ENCODE measurements at places on chromosomes 4 and X.

- no peaks in the 10 kb centered on the region for H3K27me3 ChIP-seq
- no peak overlapping the region for H3K4me3 ChIP-seq
- no peak overlapping the region for H3K27ac ChIP-seq
- no peaks in the 10 kb centered on the region for H3K36me3 ChIP-seq
Observed at GRCh38 chr4:124636788-124637187, 75.7 kb downstream of the ANKRD50 start.

DNA sequence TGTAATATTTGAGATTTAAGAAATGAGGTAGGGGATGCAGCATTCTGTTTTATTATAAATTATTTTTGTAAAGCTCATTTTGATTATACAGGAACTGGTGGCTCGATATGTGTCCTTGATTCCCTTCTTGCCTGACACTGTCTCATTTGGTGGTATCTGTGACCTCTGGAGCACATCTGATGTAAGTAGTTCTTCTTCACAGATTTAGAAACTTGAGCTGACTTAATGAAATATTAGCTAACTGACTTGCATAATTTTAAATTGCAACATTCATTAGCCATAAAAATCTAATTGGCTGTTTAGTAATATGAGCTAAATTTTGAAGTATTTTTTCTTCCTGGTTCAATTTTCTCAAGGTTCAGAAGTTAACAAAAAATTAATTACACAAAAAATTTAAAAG, 69.1 kb downstream of the FBXL5 start:
- no peak overlapping the region for H3K27ac ChIP-seq
- DNase-seq, result no peak
- no peaks in the 10 kb centered on the region for H3K27me3 ChIP-seq
- no peaks in the 10 kb centered on the region for H3K4me1 ChIP-seq

- no peaks in the 10 kb centered on the region for H3K36me3 ChIP-seq
- DNase-seq, result no peak
- no peaks in the 10 kb centered on the region for H3K27me3 ChIP-seq
- no peak overlapping the region for H3K4me3 ChIP-seq
- no peak overlapping the region for H3K27ac ChIP-seq
Observed at GRCh38 chr4:105936901-105937300, 41.6 kb downstream of the NPNT start.

DNA sequence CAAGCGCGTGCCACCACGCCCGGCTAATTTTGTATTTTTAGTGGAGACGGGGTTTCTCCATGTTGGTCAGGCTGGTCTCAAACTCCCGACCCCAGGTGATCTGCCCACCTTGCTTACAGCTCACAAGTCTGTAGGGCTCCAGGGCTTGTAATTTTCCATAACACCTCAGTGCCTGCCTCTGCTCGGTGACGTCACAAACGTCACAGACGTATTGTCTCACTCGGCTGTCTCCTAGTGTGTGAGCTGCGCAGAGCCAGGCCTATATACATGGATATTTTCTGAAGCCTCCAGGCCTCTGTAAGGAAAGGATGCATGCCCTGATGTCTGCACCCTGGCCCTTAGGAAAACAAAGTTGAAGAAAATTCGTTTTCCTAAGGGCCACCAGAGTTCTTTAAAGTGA, 8.6 kb upstream of the NKRF start:
- H3K4me1 ChIP-seq, result no peaks in the 10 kb centered on the region
- no peaks in the 10 kb centered on the region for H3K36me3 ChIP-seq
- DNase-seq, result no peak
- H3K27me3 ChIP-seq, result no peaks in the 10 kb centered on the region

DNA sequence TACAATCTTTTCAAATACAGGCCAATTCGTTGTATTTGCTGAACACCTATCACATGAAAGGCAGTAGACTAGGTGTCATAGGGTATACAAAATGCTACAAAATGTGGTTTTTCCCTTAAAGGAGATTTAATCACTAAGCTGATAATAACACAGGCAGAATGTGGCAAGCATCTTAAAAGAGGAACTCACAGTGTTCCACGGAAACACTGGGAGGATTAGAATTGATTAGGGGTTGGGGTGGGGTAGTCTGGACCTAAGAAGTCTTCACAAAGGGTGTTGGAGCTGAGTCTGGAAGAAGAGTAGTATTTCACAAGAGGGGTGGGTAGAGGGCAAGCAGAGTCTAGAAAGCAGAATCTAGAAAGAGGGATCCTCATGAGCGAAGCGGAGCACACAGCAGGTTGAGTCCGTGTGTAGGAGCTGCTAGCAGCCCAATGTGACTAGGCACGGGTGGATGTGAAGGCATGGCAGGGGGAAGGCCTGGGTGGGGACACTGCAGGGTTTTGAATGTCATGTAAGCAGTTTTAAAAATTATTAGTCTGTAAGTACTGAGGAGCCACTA, 123.6 kb downstream of the MGST2 start:
- H3K36me3 ChIP-seq, result no peaks in the 10 kb centered on the region
- no peaks in the 10 kb centered on the region for H3K4me1 ChIP-seq
- no peak overlapping the region for H3K4me3 ChIP-seq
- no peak for DNase-seq
- H3K27ac ChIP-seq, result no peak overlapping the region

DNA sequence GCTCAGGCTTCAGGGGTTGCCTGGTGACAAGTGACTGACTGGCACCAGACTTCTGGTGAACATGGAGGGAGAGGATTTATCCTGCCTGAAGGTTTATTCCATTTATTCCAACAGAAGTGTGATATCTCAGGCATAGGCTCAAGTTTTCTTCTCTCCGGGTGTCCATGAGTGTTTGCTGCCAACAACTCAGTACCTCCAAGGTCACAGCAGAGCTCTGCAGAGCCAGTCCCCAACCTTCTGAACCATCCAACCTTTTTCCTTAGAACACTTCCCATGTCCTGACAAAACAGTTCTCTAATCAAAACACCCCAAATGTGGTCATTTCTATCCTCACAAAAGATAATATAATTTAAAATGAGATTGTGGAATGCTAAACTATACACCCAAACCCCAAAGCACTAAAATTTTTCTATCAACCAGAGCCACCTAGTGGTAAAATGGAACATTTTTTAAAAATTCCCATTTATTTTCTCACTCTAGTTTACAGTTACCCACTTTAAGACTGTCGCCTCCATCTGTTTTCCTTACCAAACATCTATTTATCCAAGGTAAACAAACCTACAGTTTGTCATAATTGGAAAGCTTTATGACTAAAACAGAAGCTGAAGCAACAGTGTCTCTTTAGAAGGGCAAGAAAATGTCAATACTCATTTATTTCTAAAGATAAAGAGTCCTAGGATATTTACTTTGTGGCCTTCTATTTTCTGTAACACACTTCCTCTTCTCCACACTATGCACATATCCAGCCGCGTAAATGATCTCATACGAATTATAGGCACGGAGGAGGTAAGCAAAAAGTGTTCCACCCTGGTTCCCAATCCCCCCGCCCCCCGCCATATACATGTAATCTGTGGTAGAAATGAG, 39.5 kb downstream of the TMEM154 start:
- no peaks in the 10 kb centered on the region for H3K36me3 ChIP-seq
- DNase-seq, result no peak
- no peaks in the 10 kb centered on the region for H3K4me1 ChIP-seq
- H3K4me3 ChIP-seq, result no peak overlapping the region
- H3K27ac ChIP-seq, result no peak overlapping the region

DNA sequence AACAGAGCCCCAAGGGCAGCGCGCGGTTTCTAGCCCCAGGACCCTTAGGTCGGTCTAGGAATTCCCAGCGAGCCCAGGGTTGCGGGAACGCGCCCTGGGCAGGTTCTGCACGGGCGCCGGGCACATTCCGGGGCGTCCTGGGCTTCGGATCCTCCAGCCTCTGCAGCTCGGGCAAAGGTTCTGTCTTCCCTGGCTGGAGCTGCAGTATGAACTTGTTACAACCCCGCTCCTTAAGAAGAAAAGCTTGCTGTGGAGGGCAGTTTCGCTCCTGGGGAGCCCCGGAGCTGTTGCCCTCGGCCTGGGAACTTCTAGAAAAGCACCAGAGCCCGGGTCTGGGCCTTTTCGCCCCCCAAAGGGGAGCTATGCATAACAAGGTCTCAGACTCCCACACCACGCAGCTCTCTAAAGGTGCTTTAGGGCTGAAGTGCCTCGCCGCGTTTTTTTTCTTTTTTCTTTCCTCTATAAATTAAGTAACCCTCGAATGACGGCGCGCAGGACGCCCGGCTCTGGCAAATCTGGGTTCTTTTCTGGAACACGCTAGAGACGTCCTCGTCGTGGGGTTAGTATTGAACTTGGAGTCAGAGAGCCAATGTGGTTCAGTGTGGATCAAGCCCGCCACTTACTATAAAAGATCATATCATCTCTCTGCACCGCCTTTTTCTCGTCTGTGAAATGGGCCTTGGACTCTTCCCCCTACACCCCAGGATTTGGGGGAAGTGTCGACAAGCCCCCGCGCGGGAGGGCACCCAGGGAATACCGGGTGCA, 5.7 kb downstream of the MSX1 start:
- peak overlapping the region; percentile 65 for H3K4me3 ChIP-seq
- DNase-seq, result no peak
- no peaks in the 10 kb centered on the region for H3K27me3 ChIP-seq
- peak overlapping the region; percentile 93 for H3K27ac ChIP-seq
- no peaks in the 10 kb centered on the region for H3K36me3 ChIP-seq

DNA sequence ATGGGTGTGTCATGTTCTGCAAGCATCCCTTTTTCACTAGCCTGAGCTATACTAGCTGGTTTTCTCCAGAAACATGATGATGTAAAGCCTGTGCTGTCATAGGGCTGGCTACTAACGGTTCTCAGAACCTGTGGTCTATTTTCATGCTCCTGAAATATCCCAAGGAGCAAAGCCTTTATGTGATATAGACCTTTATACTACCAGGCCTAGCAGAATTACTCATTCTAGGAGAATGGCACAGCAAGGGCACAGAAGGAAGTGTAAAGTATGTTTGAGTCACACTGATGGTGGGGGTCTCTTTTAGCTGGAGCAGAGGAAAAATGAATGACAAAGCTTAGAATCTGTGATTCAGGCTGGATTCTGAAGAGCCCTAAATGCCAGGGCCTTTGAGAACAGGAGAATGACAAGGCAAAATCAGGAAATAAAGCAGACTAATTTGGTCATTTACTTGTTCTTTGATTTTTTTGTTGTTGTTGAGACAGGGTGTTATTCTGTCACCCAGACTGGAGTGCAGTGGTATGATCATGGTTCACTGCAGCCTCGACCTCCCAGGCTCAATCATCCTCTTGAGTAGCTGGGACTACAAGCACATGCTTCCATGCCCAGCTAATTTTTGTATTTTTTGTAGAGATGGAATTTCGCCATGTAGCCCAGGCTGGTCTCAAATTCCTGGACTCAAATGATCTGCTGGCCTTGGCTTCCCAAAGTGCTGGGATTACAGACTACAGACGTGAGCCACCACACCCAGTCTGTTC, 11.8 kb downstream of the TCEAL1 start:
- H3K27ac ChIP-seq, result no peak overlapping the region
- peaks cover 13% of the 10 kb centered on the region for H3K4me1 ChIP-seq
- no peaks in the 10 kb centered on the region for H3K27me3 ChIP-seq

DNA sequence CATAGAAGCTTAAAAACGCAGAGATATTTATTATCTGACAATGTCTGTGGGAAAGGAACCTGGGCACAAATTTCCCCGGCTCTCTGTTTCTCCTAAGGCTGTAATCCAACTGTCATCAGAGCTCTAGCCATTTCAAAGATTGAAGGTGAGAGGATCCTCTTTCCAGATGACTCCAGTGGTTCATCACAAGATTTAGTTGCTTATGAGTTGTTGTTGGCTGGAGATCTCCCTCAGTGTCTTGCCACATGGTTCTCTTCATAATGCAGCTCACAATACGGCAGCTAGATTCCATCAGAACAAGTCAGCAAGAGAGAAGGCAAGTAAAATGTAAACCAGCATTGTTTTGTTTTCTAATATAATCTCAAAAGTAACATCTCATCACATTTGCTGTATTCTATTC, 369.4 kb downstream of the GASK1B start:
- no peak for DNase-seq
- no peak overlapping the region for H3K27ac ChIP-seq
- H3K36me3 ChIP-seq, result no peaks in the 10 kb centered on the region
- no peak overlapping the region for H3K4me3 ChIP-seq

GRCh38 chrX:154436374-154436982, 476 bp upstream of the GDI1 start:
- no peaks in the 10 kb centered on the region for H3K27me3 ChIP-seq
- no peaks in the 10 kb centered on the region for H3K4me1 ChIP-seq
- DNase-seq, result no peak
- H3K4me3 ChIP-seq, result peak overlapping the region; percentile 72

DNA sequence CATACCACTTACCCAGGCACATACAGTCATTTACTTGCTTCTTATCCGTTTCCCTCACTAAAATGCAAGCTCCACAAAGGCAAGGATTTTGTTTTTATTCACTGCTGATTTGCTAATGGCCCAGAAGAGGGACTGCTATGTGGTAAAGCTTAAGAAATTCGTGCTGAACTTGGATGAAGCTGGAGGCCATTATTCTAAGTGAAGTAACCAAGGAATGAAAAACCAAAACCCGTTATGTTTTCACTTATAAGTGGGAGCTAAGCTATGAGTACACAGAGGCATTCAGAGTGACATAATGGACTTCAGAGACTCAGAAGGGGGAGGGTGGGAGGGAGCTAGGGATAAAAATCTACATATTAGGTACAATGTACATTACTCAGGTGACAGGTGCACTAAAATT, 47.2 kb downstream of the RAB33B start:
- no peak for DNase-seq
- H3K36me3 ChIP-seq, result no peaks in the 10 kb centered on the region
- no peak overlapping the region for H3K4me3 ChIP-seq
- no peaks in the 10 kb centered on the region for H3K27me3 ChIP-seq
- H3K4me1 ChIP-seq, result no peaks in the 10 kb centered on the region

GRCh38 chrX:134676436-134676835, 18.2 kb upstream of the PLAC1 start:
- no peak overlapping the region for H3K4me3 ChIP-seq
- H3K27me3 ChIP-seq, result no peaks in the 10 kb centered on the region
- H3K4me1 ChIP-seq, result no peaks in the 10 kb centered on the region
- H3K27ac ChIP-seq, result no peak overlapping the region
- H3K36me3 ChIP-seq, result no peaks in the 10 kb centered on the region

DNA sequence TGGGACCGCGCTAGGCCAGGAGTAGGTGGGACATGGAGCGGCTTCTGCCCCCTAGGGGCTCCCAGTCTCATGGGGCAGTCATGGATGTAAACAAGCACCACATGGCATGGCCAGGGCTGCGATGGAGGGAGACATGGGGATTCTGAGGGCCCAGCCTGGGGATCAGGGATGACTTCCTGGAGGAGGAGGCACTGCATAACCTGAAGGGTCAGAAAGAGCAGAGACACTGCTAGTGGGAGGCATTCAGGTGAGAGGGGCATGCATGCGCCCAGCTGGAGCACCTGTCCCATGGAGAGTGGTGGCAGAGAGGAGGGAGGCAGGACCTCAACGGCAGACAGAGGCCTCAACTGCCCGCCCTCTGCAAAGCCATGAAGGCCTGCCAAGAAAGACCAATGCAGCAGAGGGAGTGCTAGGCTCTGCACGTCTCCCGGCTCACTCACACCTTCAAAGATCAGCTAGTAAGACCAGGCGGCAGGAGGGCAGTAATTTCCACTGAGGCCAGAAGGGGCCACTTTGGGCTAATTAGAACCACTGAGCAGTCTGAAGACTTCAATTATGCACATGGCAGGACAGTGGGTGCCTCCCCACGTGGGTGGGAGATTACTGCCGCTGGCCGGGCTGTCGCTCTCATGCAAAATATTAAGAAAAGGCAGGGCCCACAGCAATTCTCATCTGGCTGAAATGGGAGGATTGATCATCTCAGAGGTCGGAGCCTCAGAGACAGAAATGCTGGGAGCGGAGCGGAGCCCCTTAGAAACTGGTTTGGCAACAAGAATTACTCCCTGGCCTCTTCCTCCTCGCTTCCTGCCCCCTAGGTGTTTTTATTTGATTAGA, 69.6 kb downstream of the PPP2R2C start:
- no peaks in the 10 kb centered on the region for H3K4me1 ChIP-seq
- no peak overlapping the region for H3K27ac ChIP-seq
- DNase-seq, result no peak
- no peaks in the 10 kb centered on the region for H3K27me3 ChIP-seq

GRCh38 chr4:70980196-70980595, 13.3 kb upstream of the DCK start:
- no peaks in the 10 kb centered on the region for H3K4me1 ChIP-seq
- no peaks in the 10 kb centered on the region for H3K36me3 ChIP-seq
- H3K27ac ChIP-seq, result no peak overlapping the region
- no peaks in the 10 kb centered on the region for H3K27me3 ChIP-seq
